EL (cell line): ENCODE measurements at places on chromosomes 13 and 19.

DNA sequence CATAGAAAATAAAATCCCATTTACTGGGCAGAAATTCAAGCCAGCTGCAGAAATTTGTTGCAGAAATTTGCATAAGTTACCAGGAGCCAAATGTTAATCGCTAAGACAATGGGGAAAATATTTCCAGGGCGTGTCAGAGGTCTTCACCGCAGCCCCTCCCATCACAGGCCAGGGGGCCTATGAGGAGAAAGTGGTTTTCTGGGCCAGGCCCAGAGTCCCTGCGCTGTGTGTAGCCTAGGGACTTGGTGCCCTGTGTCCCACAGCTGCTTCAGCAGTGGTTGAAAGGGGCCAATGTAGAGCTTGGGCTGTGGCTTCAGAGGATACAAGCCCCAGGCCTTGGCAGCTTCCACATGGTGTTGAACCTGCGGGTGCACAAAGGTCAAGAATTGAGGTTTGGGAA lies 278.9 kb upstream of the PCDH9 start:
- no peak for DNase-seq

DNA sequence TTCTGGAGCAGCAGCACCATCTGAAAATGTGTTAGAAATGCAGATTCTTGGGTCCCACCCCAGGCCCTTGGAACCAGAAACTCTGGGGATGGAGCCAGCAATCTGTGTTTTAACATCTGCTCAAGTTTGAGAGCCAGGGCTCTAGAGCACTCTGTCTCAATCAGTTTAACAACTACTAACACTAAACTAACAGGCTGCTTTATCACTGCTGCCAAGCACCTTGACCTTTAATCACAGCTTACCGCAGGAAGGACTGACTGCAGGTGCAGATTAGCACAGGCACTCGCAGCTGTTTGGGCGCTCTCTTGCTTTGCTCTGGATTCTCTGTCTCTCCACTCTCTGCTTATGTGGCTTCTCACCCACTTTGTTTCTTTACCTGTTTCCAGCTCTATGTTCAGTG lies 163.5 kb downstream of the MTUS2 start:
- no peak for DNase-seq

DNA sequence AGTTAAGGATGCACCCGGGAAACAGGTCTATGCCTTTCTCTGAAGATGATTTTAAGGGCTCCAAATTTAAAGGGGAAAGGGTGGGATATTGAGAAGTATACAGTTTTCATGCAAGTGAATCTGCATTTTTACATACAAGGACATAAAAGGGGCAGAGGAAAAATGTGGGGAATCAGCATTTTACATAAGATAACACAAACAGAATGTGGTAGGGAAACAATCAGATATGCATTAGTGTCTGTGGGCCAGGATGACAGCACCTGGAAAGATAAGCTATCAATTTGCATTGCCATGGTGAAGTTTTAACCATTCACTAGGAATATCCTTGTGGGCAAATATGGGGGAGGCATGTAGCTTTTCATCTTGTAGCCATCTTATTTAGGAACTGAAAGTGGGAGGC lies 24.1 kb downstream of the IGFL3 start:
- no peak for DNase-seq

- DNase-seq: no peak
Measured at GRCh38 chr13:45885194-45885593, 33.6 kb upstream of the SIAH3 start.

GRCh38 chr19:28234637-28235036 lies 978.3 kb downstream of the UQCRFS1 start:
- no peak for DNase-seq

DNA sequence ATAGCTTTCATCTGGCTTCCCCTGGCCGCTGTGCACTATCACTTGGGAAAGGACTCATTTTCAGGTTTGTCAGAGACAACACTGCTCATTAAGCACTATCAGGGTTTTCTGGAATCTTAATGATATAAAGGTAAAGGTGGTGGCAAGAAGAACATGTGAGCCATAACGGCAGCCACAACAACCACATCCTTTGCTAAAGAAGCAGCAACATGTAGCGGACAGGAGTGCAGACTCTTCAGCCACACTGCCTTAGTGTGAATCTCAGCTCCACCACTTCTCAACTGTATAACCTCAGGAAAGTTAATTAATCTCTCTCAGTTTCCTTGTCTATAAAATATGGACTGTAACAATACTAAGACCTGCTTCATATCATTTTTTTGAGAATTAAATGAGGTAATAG lies 24.1 kb upstream of the MIR17HG start:
- DNase-seq: no peak

- no peak for DNase-seq
Measured at GRCh38 chr19:10335352-10335985, 2.1 kb upstream of the RAVER1 start.
